T-helper 17 cell (primary cell): ENCODE measurements at places on chromosomes 13 and 19.

DNA sequence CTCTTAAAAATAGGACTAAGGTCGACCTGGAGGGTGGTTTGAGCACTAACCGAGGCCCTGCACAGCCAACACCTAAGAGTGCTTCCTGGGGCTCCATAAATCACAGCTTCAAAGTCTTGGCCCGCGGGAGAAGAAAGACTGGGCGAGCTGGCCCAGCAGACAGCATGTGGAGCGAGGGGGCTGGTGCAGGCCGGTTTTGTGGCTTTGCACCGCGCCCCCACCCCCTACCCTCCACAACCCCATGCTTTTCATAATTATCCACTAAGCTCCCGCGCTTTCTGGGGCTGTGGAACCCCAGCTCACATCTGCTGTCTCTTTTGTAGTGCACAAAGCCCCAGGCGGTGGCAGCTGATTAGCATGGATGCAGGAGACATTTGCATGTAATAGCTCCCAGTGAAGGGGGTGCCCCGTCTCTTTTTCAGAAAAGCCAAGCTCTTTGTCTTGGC lies 17.1 kb downstream of the CARM1 start:
- no peak for DNase-seq

GRCh38 chr19:17021793-17022590 lies 4.6 kb downstream of the CPAMD8 start:
- DNase-seq: no peak

GRCh38 chr19:7691497-7691896 lies 10.4 kb downstream of the FCER2 start:
- no peak for DNase-seq

- no peak for DNase-seq
Measured at GRCh38 chr13:34037636-34038540, 219.9 kb downstream of the RFC3 start.

GRCh38 chr13:42413484-42413815 lies 141.5 kb downstream of the AKAP11 start:
- no peak for DNase-seq

- DNase-seq: no peak
Measured at GRCh38 chr13:43848001-43848649, 31.4 kb downstream of the CCDC122 start.

DNA sequence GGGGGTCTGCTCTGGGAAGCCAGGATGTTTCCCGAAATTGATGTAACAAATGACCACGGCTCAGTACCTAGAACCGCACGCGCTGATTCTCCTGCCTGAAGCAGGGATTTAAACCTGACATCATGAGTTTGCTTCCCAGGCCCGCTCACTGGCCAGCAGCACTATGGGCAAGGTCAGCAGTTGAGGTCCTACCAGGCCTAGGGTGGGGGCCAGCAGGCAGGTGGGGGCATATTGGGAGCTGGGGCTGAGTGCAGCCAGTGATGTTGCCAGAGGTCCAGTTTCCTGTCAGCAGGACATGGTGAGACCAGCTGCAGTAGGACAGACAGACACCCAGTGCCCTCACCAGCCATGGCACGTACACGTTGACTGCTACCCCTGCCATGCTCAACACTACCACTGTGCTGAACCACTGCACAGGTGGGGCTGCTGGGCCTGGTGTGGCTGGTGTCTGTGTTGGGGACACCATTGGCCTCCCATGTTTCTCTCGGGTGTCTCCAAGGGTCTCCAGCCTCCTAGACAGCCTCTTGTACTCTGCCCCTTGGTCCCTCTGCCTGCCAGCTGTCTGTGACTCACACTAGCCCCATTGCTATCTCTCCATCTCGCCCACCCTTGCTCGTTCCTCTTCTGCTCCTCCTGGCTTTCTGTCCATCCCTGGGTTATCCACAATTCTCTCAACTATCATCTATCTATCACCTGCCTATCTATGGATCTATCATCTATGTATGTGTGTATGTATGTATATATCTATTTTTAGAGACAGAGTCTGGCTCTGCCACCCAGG lies 1.1 kb upstream of the C19orf85 start:
- DNase-seq: no peak

- no peak for DNase-seq
Measured at GRCh38 chr13:81670048-81670447, 1329.1 kb upstream of the SPRY2 start.

GRCh38 chr19:42284591-42285341 lies 15.7 kb downstream of the CIC start:
- no peak for DNase-seq

- no peak for DNase-seq
Measured at GRCh38 chr19:13883516-13884064, 6.7 kb downstream of the NANOS3 start.

- no peak for DNase-seq
Measured at GRCh38 chr13:64782466-64782865, 2447.7 kb downstream of the PCDH9 start.

DNA sequence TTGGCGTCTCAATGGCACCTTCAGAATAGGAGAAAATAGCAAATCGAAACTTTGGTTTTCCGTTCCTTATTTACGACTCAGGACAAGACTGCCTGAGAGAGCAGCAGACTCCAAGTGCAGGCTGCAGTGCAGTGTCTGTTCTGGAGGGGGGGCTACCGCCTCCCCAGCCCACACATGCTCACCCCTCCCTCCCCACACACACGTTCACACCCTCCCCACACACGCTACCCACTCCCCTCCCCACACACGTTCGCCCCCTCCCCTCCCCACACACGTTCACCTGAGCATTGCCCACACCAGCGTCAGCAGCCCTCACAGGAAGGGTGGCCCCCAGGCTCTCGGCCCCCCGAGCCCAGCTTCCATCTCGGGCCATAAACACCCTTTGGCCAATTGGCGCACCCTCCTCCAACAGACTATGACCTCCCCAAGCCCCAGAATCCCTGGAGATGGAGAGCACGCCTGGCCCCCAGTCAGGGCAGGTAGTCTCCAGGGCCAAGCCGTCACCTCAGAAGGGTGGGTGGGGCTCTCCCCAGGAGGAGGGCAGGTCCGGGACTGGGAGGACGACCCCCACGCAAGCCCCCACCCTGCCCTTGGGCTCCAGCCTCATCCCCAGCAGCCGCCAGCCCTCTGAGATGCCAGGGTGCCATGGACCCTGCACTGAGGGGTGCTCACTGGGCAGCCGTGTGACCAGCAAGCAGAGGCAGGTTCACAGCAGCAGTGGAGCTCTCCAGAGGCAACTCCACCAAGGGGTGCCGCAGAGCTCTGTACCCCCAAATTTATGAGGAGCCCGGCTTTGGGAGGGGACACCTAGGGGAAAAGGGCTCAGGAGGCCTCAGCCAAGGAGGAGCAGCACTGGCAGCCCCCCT lies 27.5 kb downstream of the RASA3 start:
- DNase-seq: no peak

GRCh38 chr19:11479898-11480714 lies 740 bp downstream of the ELAVL3 start:
- no peak for DNase-seq

- DNase-seq: no peak
Measured at GRCh38 chr13:23668562-23668961, 98.3 kb downstream of the TNFRSF19 start.

- DNase-seq: no peak
Measured at GRCh38 chr13:25468325-25469168, 96.8 kb downstream of the ATP8A2 start.

GRCh38 chr13:48165063-48165462 lies 67.9 kb upstream of the ITM2B start:
- no peak for DNase-seq

- no peak for DNase-seq
Measured at GRCh38 chr13:32734511-32734910, 148.3 kb downstream of the PDS5B start.

- DNase-seq: no peak
Measured at GRCh38 chr19:29379257-29380021, 146.4 kb upstream of the VSTM2B start.

DNA sequence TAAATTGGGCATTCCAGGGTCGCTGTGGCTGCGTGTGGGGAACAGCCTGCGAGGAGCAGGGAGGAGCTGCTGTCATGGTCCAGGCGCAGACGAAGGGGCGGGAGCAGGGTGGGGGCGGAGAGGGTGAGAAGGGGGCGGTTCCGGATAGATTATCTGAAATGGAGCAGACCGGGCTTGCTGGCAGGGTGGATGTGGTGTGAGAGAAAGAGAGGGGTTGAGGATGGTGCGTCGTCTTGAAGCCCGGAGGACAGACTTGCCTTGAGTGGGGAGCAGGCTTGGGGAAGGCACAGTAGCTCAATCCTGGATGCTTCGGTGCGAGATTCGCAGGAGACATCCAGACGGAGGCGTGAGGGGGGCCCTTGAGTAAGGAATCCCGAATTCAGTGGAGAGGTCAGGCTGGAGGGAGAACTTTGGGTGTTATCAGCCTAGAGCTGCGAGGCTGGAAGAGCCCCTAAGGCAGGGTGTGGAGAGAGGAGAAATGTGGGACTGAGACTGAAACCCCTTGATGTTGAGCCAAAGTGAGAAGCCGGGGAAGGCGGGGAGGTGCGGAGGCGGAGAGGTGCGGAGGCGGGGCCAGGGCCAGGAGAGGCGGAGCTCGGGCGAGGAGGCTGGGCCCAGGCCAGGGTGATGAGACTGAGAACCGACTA lies 40.6 kb downstream of the DPF1 start:
- DNase-seq: no peak

DNA sequence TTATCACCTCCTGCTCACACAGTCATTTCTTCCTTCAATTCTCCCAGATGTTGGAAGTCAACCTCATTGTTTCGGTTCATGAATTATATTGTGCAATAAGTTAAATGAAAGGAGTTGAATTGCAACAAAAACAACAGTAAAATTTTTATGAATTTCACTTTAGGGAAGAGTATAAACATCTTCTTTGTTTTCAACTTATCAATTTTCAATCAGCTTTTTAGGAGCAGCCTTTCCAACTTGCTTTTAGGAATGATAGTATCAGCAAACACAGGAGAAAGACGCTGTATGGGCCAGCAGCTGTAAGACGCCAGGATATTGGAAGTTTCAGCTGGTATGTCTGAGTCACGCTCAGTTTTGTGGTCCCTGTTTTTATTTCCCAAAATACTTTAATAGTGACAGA lies 132.5 kb upstream of the ARGLU1 start:
- no peak for DNase-seq

DNA sequence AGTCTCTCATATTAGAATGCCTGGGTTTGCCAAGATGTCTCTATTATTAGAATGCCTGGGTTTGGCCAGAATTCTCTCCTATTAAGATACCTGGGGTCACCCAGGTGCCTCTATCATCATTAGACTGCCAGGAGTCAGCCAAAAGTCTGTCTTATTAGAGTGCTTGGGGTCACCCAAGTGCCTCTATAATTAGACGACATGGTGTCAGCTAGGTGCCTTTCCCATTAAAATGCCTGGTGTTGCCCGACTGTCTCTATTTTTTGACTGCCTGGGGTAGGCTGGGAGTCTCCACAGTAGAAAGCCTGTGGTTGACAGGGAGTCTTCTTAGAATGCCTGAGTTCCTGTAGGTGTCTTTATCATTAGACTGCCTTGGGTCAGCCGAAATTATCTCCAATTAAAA lies 1536.6 kb downstream of the UQCRFS1 start:
- DNase-seq: no peak

DNA sequence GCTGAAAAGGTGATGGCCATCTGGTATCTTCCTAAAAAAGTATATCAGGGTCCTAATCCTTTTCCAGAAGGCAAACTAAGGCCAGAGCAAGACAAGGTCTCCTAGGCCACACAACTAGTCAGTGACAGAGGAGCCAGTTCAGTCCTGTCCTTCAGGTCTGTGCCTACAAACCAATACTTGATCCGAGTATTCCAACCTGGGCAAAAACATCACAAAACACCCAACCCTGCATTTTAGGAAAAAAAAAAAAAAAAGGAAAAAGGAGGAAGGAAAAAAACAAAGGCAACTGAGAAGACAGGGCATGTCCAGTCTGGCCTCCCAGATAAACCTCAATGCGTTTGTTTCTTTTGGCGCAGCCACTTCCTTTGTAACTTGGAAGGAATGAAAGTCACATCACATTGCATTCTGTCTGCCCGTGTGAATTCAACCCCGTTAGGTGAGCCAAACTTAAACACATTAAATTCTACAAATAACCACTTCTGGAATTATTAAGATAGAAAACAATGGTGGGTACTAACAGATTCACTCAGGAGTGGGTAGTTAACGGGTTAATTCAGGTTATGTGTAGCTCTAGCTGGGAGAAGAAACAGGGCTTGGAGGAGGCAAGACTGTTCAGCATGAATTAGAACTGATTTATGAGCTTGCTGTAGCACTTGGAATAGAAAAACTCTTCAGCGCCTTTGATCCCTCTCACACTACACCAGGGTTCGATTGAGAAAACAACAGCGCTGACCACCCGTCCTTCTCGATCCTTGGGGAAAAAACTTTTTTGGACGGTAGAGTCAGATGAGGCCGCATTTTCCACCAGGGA lies 43.0 kb upstream of the HNRNPA1L2 start:
- DNase-seq: no peak

GRCh38 chr13:48707405-48707804 lies 53.7 kb downstream of the CYSLTR2 start:
- no peak for DNase-seq

DNA sequence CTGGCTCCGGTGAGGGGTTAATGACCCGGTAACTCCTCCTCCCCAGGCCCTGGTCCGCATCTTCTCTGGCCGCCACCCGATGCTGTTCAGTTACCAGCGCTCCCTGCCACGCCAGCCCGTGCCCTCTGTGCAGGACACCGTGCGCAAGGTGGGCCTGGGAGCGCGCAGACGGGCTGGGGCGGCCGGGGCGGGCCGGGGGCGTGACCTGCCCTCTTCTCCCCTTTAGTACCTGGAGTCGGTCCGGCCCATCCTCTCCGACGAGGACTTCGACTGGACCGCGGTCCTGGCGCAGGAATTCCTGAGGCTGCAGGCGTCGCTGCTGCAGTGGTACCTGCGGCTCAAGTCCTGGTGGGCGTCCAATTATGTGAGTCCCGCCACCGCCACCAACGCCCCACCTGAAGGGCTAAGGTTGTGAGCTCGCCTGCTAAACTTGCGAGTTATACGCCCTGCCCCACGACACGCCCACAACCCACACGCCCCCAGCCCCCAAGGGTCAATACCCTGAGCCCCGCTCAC lies 10.4 kb downstream of the CPT1C start:
- no peak for DNase-seq

GRCh38 chr13:114035583-114036531 lies 62.0 kb upstream of the C13orf46 start:
- no peak for DNase-seq

DNA sequence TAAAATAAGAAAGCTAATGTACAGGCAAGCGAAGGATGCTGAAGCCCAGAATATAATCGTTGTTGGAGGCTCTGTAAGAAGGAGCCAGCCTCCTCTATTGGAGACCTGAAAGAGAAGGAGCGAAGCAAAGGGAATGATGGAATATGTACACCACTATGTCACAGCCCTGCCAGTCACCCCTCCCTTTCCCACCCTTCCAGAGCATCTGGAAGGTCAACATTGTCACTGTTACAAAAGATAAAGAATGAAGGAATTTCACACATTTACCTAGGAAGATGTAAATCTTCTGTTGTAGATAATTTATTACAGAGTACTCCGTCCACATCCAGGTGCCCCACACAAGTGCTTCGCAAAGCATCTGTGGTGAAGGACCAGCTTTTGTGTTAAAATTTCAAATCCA lies 39.7 kb upstream of the SACS start:
- DNase-seq: no peak

DNA sequence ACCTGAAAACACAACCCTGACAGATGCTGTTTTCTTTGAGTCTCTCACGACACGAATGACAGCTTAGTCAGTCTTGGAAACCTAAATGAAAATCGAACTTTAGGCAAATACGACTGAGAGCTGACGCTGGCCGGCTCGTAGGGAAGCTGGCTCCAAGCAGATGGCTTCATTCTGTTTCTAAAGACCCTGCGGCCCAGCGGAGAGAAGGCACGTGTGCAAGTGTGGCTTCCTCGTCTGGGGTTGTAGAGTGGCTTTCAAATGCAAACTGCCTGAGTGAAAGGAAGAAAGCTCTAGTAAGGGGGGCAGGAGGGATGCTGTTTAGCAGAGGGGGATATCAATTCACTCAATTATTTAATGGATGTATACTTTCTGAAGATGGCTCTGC lies 26.1 kb upstream of the TIMM44 start:
- no peak for DNase-seq
